ENCODE measurements at places on chromosomes 1 and 21.
A peak's percentile ranks its signal among the peaks of the same experiment; 100 is the strongest.

DNA sequence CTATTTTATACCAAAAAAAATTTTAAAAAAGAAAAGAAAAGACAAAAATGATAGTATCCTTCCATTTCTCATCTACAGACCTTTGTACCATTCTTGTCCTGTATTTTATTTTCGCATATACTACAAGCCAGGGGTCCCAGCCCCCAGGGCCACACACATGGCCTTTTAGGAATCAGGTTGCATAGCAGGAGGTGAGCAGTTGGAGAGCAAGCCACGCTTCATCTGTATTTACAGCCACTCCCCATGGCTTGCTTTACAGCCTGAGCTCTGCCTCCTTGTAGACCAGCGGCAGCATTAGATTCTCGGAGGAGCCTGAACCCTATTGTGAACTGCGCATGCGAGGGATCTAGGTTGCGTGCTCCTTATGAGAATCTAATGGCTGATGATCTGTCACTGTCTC is 39.8 kb downstream of the RASSF5 start:
- no peak for DNase-seq

DNA sequence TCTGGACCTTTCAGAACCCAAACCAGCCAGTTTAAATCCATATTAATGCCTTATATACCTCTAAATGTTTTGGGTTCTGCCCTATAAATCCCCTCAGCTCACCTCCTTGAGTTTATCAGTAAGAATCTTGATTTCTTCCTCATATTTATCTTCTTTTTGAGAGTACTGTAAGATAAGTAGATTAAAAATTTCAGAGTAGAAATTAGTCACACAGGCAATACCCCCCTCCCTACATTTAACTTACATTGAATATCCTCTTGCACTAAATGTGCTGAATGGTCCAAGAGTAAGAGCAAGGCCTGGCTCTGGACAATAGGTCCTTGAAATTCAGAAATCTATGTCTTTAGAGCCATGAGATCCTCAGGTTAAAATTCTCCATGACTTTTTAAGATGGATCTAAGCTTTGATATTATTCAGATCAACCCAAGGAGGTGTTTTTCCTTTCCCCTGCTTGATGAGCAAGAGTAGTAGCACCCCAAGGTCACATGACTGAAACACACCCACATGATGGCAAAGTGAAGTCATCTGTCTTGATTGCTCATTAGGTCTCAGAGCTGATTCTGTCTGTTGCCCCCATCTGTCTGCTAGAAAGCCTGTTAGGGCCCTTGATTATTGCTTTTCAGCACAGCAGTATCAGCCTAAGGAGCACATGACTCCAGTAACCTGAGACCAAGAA is 15.8 kb upstream of the NUP210L start:
- peak; percentile 21 for DNase-seq

- DNase-seq, result no peak
Observed at GRCh38 chr1:59154401-59154800, 142.5 kb upstream of the FGGY start.

DNA sequence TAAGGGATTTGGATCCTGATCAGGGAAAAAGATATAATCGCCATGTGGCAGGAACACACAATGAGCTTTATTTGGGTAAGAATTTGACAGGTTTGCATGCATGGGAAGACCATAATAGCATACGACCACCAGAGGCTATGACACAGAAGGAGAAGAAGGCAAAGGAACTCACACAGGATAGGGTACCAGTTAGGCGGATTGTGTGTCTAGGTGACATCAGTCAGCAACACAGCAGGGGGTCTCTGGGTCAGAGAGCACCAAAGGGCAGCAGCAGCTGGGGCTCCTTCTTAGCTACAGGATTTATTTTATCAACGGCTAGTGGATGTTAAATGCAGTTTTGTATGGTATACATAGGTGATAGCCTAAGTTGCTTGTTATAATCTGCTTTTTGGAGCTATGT is 551.3 kb downstream of the KCNT2 start:
- no peak for DNase-seq

GRCh38 chr1:17798799-17799382 is 43.8 kb downstream of the ACTL8 start:
- no peak for DNase-seq

- DNase-seq, result no peak
Observed at GRCh38 chr1:164780863-164781262, 221.9 kb downstream of the PBX1 start.

DNA sequence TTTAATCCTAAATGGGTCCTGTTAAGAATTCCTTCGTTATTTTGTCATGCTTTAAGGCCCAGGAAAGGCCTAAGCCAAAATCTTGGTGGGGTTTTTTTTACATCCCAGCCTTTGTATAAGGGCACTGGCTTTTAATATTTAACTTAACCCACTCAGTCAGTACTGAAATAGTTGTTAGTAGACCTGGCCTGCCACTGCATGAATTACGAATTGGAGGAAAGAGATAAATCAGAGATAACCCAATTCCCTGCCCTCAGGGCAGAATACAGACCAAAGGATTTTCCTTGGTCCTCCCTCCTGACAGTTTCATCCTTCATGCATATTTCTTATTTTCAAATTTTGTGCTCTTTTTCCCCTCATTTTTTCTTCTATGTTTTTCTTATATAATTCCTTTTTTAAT is 193.0 kb downstream of the FASLG start:
- no peak for DNase-seq

GRCh38 chr1:156480411-156481192 is 20.0 kb downstream of the MEF2D start:
- DNase-seq, result peak; percentile 62

DNA sequence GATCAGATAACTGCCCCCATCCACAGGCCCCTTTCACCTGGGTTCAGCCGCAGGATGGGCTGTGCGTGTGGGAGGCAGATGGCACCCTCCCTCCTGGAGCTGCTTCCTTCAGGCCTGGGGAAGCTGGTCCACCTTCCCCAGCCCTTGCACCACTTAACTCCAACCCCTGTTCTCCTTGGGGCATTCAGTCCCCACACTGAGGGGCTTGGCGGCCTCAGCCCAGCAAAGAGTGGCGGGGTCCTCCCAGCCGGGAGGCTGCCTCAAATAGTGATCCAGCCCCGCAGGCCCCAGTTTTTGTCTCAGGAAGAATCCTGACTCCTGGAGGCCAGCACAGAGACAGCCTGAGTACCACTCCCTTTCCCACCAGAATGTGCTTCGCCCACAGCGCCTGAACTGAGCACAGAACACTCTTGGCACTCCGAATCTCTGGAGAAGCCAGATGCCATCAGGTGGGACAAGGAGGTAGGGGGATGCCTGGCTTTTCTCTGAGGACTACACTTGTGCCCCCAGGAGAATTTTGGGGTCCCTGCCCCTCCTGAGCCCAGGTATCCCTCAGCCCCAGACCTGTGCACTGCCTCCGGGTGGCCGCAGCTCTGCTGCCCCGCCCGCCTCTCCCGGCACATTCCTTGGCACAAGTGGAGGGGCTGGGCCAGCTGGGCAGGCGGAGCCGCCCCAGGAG is 936 bp downstream of the PAQR6 start:
- DNase-seq, result no peak

DNA sequence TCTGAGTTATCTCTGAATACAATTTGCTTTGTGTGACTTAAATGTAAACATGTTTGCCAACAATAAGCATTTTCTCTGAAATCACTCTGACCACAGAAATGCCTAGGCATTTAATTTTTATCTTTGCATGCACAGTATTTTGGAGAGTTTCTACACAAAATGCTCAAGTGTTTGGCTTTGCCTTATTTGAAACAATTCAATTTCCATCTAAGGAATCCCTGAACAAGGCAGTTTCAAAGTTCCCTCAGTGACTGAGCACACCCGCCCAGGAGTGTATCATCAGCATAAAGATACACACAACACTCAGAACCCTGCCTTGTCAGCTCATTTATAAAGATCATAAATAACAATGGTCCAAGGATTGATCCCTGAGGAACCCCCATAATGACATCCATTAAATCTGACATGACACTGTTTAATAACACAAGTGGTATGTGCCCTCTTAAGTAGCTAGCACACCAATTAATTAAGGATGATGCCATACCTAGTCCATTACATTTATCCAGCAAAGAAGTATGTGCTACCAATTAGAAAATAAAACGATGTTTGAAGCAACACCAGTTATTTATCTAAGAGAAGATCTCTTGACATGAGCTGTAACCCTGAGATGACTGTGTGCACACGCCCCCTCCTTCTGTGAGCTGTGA is 585.8 kb downstream of the ADGRL2 start:
- DNase-seq, result no peak

DNA sequence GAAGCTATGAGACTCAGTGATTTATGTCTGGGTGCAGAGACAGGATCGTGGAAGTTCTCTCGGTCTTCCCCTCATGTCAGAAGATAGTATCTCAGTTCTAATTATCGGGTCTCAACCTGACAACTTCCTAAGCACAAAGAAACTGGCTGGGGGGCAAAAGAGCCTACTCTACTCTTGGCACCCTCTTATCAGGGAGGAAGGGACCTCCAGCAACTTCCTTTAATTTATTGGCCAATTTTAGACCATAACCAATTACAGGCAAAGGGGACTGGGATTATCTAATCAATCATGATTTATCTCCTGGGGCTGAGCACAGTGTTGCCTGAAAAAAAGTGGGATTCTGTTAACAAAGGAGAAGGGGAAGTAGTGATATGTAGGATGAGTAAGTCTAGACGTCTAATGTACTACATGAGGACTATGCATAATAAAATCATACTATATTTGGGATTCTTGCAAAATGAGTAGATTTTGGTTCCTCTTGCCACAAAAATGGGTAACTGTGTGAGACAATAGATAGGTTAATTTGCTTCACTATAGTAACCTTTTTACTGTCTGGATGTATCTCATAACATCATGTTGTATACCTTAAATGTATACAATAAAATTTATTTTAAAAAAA is 98.8 kb downstream of the ZFYVE9 start:
- DNase-seq, result no peak

DNA sequence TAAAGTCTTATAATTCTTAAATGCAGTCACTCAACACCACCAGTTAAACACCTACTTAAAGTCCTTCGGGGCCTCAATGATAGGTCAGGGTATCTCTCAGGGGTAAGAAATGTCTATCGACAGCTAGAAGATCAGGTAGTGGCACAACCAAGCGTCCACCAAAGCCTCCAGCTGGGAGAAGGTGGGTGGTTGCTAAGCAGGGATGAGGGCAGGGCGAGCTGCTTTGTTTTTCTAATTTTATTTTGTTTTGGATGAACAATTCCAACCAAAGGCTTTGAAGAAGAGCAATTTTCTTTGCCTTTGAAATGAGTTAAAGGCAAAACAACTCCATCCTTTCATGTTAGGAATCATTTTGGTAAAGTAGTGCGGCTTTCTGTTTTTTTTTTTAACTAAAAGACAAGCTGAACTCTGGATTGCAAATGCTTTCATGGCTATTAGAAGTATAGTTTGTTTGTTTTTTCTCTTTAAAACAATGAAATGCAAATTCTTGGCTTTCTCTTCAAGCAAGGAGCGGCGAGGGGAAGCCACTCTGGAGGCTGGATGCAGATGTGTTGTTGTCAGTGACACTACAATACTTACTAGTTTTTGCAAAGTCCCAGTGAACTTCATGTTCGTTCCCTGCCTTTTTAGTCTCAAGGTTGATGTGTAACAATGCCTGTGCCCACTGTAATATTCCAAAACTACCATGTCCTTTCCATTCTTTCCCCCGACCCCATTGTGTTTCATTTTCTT is 106.0 kb downstream of the MRPS6 start:
- no peak for DNase-seq

- DNase-seq, result no peak
Observed at GRCh38 chr21:16570856-16571255, 841.1 kb downstream of the USP25 start.

- DNase-seq, result no peak
Observed at GRCh38 chr1:202961220-202961880, 3.2 kb upstream of the ADIPOR1 start.

DNA sequence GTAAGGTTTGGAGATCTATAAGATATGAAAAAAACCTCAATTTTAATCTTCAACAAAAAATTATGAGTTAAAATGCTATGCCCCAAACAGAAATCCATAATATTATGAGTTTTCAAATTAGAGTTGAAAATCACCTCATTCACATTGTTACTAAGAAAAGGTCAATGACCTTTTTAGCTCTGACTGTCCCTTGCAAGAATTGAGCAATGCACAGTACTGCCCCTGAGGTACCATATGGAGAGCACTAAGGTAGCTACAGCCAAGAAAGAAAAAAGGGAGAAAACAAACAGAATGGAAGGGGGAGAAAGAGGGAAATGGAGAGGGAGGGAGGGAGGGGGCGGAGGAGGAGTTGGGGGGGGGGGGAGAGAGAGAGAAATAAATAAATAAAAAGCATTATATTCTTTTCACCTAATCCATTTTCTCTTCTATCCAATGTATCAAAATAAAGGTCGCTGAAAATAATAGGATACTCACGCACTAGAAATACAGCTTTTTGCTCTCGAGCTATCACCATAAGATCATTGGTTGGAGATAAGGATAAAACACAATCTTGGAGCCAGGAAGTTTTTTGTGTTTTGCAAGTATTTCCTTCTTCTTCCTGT is 58.8 kb downstream of the RAB3GAP2 start:
- no peak for DNase-seq

All from stimulated activated CD4-positive, alpha-beta T cell treated with anti-CD3 and anti-CD28 coated beads, Interleukin-1b, Interleukin-23, amount 100 ng/mL, for 1 hour (primary cell).